NCI-H1105 (cell line): ENCODE measurements at places on chromosomes 1 and 21.

GRCh38 chr1:98210064-98210463 lies 289.2 kb upstream of the DPYD start:
- DNase-seq = no peak

- DNase-seq = no peak
Observed at GRCh38 chr1:208537198-208537597, 293.0 kb upstream of the PLXNA2 start.

DNA sequence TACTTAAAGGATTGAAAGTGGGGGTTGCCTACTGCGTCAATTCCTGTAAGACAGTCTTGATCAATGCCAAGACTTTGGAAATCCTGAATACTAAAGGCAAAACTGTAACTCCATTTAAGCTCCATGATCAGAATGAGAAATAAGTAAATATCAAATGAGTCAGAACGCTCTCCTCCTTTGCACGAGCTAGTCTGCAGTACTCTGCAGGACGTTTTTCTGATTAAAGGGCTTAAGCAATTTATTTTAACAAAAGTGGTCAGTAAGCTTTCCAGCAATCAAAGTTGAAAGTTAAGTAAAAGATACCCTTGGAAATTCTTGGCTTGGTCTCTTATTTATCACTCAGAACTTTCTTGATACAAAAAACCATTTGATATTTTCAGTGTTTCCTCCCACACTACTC lies 35.7 kb upstream of the ARHGAP29 start:
- no peak for DNase-seq

- no peak for DNase-seq
Observed at GRCh38 chr1:109897259-109897955, 13.2 kb upstream of the CSF1 start.

GRCh38 chr1:20356850-20357459 lies 66.3 kb downstream of the VWA5B1 start:
- no peak for DNase-seq

DNA sequence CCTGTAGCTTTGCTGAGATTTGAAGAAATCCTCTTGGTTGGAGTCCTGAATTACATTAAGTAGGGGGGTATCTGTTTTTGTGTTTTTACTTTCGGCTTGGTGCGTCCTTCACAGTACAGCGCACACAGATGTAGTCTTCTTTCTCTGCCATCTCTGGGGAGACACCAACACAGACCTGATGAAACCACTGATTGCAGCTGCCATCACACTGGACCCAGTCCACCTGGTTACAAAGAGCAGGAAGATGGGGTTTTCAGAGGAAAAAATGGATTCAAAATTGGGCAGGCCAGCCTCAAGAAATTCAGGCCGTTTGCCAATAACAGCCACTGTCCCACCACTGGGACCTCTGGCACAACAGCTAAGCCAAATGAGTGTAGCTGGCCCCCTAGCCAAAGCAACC lies 18.7 kb upstream of the SYT2 start:
- DNase-seq = no peak

- no peak for DNase-seq
Observed at GRCh38 chr1:17640975-17641374, 101.5 kb downstream of the ARHGEF10L start.
